Stimulated activated CD4-positive, alpha-beta T cell treated with anti-CD3 and anti-CD28 coated beads, Interleukin-1b, Interleukin-23, amount 100 ng/mL, for 1 hour (primary cell): ENCODE measurements at places on chromosomes 12 and 14.

GRCh38 chr12:61750604-61751003, 509.6 kb upstream of the USP15 start:
- DNase-seq = no peak

DNA sequence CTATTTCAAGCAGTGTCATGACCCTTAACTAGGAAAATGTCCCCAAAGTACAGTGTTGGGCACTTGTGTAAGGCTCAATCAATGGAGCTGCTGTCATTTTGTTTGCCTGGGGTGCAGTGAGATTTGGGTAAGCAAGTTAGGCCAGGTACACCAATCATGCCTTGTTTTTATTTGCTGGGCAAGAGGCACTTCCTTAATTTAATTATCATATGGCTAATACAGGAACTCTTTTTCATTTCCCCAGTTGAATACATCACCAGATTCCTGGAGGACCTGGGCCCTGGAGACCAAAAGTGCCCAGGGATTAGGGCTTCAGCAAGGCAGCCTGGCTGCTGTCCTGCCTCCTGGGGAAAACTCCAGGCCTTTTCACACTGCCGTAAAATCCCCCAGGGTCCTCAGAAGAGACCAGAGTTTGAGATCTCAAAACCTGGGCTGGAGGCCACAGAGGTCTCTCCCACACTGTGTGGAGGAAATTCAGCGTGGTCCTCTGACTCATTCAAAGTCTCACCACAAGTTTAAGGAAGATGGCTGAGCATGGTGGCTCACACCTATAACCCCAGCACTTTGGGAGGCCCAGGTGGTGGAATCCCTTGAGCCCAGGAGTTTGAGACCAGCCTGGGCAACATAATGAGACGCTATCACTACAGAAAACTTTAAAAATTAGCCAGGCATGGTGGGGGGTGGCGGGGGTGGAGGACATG, 28.4 kb upstream of the FOXN3 start:
- no peak for DNase-seq

- DNase-seq = no peak
Observed at GRCh38 chr12:57998251-57998650, 56.9 kb downstream of the ATP23 start.

GRCh38 chr14:24133735-24134134, 2.3 kb upstream of the PSME1 start:
- DNase-seq = no peak

GRCh38 chr12:79194595-79194994, 330.0 kb downstream of the SYT1 start:
- DNase-seq = no peak

DNA sequence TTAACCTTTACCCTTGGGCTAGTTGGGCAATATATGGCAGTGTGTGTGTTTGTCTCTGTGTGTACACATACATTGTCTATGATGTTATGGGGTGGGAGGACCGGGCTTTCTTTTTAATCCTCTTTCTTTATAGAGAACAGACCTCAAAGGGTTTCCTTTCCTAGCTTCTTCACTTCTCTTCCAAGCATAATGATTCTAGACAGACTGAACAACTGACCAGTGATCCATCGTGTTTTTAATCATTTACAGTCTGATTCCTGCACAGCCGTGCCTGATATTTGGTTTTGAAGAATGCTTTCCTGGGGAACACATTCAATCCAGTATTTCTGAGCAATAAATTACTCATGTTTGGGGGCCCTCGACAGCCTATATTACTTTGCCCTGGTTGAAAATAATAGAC, 481.1 kb upstream of the DCN start:
- DNase-seq = no peak

DNA sequence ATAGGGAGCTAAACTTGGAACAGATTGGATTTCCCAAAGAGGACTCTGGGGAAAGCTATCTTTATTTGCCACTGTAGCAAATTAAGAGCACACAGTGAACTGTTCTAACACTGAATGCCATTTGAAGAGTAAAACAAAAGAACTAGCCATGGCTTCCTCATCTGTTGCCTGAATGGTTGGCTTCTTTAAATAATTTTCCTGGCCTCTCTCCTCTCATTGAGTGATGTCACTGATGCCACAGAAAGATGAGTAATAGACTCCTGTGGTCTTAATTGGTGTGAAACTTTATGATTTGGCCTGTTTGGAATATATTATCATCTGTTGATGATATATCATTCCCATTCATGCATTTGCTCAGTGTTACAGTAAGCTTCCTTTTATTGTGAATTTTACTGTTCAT, 42.5 kb downstream of the WDR20 start:
- DNase-seq = no peak

GRCh38 chr12:9872162-9872561, 3.0 kb upstream of the CLEC2B start:
- DNase-seq = no peak

- DNase-seq = no peak
Observed at GRCh38 chr14:25756876-25757275, 706.9 kb upstream of the STXBP6 start.

DNA sequence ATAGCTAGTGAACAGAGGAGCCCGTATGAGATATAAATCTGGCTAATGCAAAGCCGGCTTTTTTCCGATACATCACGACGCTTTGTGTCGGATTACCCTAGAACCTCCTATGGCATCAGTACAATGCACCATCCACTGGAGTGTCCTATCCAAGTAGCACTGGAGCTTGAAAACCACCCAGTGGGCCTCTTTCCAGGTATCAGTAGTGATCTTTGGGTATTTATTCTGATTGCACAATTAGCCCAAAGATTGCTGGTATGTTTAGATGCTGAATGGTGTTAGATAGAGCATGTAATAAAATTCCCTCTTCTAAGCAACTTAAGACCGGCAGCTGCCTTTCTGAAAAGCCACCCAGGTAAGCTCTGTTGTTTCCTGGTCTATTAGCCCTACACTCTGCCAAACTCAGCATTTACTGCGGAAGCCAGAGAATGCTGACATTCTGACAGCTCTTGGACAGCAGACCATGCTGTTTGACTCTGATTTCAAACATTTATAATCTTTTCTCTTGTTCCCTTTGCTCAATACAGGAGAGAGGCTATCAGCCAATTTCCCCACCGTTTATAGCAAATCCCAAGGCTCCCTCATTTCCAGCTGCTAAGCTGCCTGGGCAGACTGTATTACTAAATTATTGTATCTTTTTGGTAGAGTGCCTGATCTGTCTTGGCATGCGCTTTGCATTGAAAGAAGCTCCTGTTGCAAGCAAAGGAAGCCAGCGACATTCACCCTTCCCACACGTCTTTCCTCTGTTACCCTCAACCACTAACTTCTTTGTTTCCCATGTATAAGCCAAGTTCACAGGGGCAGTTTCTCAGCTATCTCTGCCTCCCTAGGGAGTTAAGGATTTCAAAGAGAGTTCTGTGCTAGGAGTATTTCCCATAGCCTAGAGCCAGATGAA, 388.3 kb upstream of the GARIN6 start:
- no peak for DNase-seq

GRCh38 chr12:40105515-40106201, at the start of gene SLC2A13:
TSS of gene SLC2A13 (minus strand) at chr12:40106081. CDS start at chr12:40105808, 273 bp downstream.
- DNase-seq = peak; percentile 49
